ENCODE measurements at places on chromosomes 7 and 10.

GRCh38 chr10:92523639-92524038, 50.3 kb downstream of the IDE start:
- DNase-seq, result no peak

DNA sequence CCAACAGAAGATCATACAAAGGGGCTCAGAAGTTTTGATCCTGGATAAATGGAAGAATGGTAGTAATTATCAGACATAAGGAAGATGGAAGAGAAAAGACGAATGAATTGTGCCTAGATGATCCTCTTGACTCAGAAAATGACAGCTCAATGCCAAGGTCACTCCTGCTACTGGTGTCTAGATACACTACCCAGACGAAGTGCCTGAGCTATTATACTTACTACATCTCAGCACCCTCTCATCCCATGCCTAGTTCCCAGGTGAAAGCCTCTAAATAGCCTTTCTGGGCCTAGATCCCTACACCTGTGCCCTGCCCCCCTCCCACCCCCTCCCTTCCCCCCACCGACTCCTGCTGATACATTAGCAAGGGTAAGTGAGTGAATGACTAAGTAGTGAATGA, 25.5 kb downstream of the PDE1C start:
- DNase-seq, result no peak

GRCh38 chr10:11869219-11869618, 46.1 kb downstream of the PROSER2 start:
- DNase-seq, result no peak

GRCh38 chr7:90933984-90934383, 330.2 kb upstream of the FZD1 start:
- DNase-seq, result no peak

GRCh38 chr7:143012001-143012400, 14.9 kb downstream of the OR9A2 start:
- DNase-seq, result no peak

GRCh38 chr10:30784524-30784896, 155.0 kb upstream of the LYZL2 start:
- no peak for DNase-seq

GRCh38 chr10:100373298-100374199, 26.5 kb downstream of the SCD start:
- peak; percentile 98 for DNase-seq

DNA sequence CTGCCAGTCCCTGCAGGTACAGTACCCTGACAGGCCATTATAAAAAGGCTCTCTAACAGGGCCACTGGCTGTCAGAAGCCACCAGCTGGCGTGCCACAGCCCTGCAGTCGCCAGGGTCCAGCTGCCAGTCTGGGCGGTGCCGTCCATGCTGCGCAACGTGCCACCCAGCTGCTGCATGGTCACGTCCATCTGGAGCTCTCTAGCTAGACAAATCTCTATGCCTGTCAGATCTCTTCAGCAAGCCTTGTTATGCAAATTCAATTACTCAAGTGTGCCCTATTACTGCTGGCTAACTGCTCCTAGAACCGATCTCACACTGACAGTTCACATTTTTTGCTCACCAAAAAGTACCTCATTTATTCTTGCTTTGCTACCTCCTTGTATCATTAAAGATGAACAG, 75.9 kb downstream of the HIBADH start:
- peak; percentile 63 for DNase-seq

GRCh38 chr7:29335188-29336083, 140.9 kb downstream of the CHN2 start:
- DNase-seq, result no peak

DNA sequence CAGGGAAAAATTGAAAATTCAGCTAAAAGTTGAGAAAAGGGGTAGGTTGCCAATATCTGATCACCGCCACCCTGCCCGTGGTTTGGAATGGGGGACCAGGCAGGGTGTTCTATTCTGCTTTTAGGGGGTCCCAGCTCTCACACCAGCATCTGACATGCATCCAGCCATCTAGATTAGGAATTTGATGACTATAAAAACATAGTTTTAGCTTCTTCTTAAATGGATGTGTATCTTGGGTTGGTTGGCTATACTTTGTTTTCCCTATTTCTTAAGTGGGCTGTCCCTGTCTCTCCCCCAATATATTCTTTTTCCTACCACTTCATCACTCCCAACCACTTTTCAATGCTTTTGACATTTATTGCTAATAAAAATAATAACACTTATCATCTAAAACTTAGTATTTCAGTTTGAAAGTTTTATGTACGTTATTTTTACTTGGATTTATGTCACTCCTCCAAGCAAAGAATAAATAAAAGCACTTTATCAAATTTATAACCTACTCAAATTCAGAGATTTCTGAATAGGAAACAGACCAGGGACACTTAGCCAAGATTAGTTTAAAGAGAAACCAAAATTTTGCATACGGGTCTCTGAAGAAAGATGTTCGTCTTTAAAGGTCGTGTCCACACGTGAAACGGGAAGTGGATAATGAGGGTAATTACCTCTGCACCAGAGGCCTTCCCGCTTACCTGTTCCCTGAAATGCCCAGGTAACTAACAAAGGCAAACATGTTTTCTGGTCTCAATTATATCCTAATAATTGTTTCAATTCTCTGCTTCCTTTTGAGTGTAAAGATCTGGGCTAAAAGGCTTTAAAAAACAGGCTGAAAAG, 233.2 kb upstream of the AUTS2 start:
- peak; percentile 9 for DNase-seq

- DNase-seq, result no peak
These were observed 14.8 kb downstream of the PTPRE start for GRCh38 chr10:127921753-127922145.

GRCh38 chr10:77359950-77360520, 277.6 kb downstream of the KCNMA1 start:
- DNase-seq, result no peak

- DNase-seq, result no peak
These were observed 48.3 kb downstream of the PNLIPRP2 start for GRCh38 chr10:116669080-116669479.

DNA sequence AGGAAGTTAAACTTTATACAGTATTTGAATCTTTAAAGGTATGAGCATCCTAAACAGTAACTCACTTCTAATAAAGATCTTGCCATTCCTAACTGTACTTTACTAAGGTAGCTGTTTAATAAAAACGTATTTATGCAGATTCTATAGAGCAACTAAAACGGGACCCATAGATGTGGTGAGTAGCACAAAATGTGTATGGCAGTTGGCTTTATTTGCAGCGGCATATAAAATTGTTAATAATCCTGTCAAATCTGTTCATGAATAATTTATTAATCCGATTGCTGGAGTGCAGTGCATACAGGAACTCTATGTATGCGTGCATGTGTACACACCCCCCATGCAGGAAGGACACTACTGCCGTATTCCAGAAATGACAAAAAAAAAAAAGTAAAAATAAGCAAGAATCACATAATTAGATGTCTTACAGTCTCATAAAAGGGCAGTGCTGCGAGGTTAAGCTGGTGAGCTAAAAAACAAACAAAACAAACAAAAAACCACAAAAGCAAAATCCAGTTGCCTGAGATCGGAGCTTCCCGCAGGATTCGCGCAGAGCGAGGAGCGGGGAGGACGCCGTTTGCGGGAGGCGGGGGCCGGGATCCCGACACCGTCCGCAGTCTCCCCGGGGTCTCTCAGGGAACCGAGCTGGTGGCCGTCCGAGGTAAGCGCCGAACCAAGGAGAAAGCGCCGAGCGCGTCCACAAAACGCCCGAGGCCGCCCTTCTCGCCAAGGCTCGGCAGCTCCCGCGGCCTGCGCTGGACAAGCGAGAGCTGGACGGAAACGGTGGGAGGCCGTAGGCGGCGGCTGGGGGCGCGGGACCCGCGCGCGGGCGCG, 518 bp upstream of the COMMD3 start:
- no peak for DNase-seq

- DNase-seq, result no peak
These were observed 17.2 kb downstream of the ZNF488 start for GRCh38 chr10:47366731-47367460.

DNA sequence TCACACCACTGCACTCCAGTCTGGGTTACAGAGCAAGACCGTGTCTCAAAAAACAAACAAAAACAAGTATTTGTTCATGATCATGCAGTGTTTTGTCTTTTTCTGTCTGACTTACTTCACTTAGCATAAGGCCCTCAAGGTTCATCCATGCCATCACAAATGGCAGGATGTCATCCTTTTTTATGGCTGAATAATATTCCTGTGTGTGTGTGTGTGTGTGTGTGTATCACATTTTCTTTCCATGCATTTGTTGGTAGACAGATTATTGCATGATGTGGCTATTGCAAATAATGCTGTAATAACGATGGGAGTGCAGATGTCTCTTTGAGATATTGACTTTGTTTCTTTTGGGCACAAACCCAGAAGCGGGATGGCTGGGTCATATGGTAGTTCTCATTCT, 14.3 kb upstream of the MNX1 start:
- no peak for DNase-seq

GRCh38 chr10:50613150-50613549, 10.6 kb downstream of the SGMS1 start:
- DNase-seq, result peak; percentile 61

DNA sequence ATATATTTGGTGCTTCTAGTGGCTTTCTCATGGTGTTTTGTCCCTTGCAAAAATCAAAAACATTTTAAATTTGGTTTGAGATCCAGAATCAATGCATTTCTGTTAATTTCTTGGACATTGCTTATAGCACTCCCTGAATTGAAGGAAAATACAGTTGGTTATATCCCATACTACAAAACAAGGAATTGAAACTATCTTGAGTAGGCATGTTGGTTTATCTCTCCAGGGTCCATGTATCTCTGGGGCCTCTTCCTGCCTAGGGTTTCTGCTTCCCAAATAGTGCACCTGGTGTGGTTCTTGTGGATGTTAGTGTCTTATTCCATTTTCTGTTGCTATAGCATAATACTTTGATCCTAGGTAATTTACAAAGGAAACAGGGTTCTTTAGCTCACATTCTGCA, 212.4 kb downstream of the CAMK1D start:
- no peak for DNase-seq

- DNase-seq, result peak; percentile 36
These were observed 28.9 kb downstream of the MAD1L1 start for GRCh38 chr7:2203766-2204300.

- DNase-seq, result no peak
These were observed 28.6 kb downstream of the ADARB2 start for GRCh38 chr10:1708746-1709145.

GRCh38 chr7:945147-945555, 9.3 kb downstream of the ADAP1 start:
- DNase-seq, result no peak

GRCh38 chr10:14173391-14173705, 157.4 kb downstream of the FRMD4A start:
- peak; percentile 23 for DNase-seq

DNA sequence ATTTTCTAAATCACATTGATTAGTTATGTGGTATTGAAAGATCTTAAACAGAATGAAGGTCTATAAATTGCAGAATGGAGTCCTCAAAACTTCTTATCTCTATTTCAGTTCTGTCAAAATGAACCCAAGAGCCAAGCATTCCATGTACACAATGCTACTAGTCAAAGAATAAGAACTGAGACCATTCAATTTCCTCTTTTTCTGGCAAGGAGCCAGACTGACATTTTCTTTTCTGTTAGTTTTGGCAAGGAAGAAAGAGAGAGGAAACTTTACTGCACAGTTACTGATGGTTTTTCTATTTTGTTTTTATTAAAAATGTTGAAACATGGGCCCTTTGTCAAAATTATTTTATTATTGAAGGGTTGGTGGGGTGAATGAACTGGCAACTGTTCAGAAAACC, 181.8 kb upstream of the FERD3L start:
- no peak for DNase-seq

GRCh38 chr7:120583899-120584586, 273.9 kb downstream of the TSPAN12 start:
- DNase-seq, result no peak

- DNase-seq, result no peak
These were observed 9.8 kb downstream of the DHX32 start for GRCh38 chr10:125871338-125871737.

GRCh38 chr10:51313251-51313650, 239.0 kb downstream of the PRKG1 start:
- DNase-seq, result no peak

All from GM12865 (cell line).